CD4-positive, alpha-beta T cell treated with Interferon gamma for 1 hour (primary cell): ENCODE measurements at places on chromosomes 13 and 19.

DNA sequence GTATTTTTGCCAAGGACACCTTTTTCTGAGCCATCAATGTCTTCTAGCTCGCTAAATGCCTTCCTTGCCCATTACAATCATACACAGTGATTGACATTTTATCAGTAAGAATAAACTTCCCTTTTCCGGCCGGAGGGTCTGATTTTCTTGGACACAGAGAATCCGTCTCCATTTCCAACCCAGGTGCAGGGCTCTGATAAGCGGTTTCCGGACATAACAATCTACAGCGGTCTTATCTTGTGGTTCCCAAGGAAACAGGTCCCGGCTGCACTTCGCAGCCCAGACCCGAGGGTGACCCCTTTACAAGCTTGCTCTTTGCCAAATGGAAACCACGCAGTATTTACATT lies 5.1 kb upstream of the ZNF77 start:
- DNase-seq: peak; percentile 2

- DNase-seq: no peak
Measured at GRCh38 chr13:72258340-72258981, 391.5 kb upstream of the DACH1 start.

GRCh38 chr13:99056381-99057014 lies 78.6 kb upstream of the DOCK9 start:
- no peak for DNase-seq

DNA sequence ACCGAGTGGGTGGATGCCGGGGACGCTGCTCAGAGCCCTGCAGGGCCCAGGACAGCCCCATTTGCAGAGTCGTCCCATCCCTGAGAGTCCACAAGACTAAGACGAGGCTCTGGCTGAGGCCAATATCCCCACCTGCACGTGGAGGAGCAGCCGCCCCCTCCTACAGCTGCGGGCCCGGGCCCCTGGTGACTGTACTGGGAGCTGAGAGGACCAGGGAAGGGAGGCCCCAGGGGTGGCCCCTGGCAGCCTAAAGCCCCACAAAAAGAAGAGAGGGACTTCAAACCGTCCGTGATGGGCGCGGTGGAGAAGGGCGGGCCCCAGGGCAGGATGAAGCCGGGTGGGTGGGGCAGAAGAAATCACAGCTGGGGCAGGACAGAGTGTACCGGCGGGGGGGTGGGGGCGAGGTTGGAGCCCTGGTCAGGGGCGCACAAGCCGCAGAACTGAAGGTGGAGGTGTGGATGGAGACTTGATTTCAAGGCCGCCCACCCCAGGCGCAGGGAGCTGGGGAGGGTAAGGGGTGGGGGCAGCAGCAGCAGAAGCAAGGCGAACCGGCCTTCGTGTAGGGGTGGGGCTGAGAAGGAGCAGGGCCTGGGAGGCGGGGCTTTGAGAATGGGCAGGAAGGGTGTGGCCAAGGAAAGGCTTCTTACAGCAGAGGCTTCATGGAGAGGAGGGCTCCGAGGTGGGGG lies 12.9 kb downstream of the CFD start:
- peak; percentile 91 for DNase-seq

DNA sequence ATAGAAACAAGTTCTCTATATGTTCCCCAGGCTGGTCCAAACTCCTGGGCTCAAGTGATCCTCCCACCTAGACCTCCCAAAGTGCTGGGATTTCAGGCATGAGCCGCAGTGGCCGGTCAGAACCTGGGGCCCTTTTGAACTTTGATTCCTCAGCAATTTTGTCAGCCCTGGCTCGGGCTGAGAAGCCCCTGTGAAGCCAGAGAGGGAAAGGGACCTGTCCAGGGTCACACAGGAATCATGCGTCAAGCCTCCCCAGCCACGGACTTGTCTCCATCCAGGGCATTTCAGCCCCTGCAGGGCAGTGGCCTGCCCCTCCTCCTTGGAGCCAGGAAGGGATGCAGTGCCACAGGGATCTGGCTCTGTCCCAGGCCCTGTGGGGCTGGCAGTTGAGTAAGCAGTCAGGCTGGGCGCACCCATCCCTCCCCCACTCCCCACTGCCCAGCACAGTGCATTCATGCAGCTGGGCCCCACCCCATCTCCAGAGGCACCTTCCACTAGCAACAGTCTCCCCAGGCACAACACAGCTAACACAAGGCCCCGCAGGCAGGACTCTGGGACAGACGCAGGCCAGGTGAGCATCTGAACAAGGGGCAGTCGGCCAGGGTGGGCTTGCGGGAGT lies at the start of gene CAPS:
CAPS (plus strand) TSS at position 516 of the 619 bp plus-strand sequence. CDS start 153 bp downstream, outside the sequence.
- DNase-seq: no peak

DNA sequence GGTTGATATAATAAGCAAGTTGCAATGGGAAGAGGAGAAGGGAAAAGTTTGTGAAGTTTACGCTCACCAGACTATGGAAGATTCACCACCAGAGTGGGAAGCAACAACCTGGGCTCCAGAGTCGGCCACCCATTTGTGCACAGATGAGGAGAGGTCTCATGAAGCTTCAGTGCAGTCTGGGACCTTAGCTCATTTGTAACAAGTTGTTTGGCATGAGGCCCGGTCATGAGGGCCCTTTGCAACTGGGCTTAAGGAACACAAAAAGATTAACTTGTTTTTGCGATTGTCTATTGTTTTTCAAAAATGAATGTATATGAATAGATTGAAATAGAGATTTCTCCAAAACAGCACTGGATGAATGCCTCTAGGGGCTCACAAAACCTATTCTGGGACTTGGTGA lies 94.2 kb downstream of the ZNF737 start:
- DNase-seq: no peak

GRCh38 chr13:86882835-86883234 lies 788.3 kb upstream of the SLITRK5 start:
- no peak for DNase-seq

DNA sequence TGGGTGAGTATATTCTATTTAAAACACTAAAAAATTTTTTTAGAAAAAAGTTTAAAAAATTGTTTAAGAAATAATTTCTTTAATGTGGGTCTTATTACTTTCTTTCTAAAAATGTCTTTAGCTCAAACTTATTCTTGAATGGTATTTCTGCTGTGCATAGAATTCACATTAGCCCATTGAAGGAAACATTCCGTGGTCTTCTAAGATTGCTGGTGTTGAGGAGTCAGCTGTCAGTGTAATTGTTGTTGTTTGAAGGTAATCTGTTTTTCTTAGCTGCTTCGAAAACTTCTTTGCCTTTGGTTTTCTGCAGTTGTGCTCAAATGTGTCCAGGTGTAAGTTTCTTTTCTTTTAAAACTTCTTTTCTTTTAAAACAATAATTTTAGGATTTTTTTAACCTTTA lies 85.4 kb upstream of the KLF12 start:
- no peak for DNase-seq

- DNase-seq: peak; percentile 7
Measured at GRCh38 chr13:32001154-32001768, 30.3 kb upstream of the FRY start.

DNA sequence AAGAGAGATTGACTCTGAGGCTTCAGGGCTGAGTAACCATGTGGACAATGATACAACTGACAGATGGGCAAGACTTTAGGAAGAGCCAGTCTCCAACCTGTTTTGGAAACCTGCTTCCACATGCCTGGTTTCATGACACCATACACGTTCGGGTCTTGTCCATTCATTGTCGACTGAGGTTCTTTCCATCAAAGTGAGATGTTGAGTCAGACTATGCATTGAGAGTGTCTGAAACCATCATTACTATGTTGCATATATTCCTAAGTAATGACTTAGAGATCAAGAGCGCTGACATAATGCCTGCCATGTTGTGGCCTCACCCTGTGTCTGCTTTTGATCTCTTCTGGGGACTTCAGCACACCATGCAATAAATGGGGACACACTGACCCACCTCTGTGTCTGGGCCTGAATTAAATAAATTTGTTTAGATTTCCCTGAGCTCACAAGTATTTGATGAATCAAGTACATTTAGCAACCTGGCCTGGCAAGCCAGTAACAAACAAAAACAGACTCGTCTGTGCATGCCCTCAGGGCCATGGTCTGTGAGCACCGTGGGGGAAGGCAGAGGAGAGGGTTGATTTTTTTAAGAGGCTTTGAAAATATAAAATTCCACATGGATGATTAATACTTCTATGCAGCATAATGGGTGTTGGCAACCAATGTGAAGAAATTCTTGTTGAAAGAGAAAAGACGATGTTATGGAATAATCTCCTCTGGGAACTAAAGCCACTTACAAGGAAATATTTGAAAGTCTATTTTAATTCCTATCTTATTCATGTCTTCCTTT lies 49.9 kb upstream of the UBAC2 start:
- no peak for DNase-seq

- DNase-seq: no peak
Measured at GRCh38 chr13:60312851-60313505, 84.0 kb upstream of the TDRD3 start.

DNA sequence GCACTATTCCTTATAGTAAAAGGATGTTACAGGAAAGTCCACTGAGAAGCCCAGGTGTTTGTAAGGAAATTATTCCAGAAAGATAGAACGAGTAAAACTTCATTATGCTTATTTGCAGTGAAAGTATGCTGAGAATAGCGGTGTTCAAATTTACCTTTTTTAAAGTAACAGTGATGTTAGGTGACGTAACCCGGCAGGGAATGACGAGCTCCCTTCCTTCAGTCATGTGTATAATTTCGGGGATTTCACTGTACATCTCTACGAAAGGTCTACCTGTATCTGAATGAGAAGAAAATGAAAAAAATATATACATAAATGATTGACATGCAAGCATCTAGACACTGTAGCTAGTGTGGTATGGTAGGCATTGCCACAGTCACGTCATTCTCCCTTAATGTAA lies 56.9 kb downstream of the FLT1 start:
- DNase-seq: no peak

- DNase-seq: no peak
Measured at GRCh38 chr13:102310691-102311418, 91.0 kb downstream of the FGF14 start.

GRCh38 chr13:45295536-45295935 lies 45.4 kb downstream of the TPT1 start:
- DNase-seq: no peak

GRCh38 chr13:37179645-37180044 lies 74.2 kb upstream of the CSNK1A1L start:
- no peak for DNase-seq

DNA sequence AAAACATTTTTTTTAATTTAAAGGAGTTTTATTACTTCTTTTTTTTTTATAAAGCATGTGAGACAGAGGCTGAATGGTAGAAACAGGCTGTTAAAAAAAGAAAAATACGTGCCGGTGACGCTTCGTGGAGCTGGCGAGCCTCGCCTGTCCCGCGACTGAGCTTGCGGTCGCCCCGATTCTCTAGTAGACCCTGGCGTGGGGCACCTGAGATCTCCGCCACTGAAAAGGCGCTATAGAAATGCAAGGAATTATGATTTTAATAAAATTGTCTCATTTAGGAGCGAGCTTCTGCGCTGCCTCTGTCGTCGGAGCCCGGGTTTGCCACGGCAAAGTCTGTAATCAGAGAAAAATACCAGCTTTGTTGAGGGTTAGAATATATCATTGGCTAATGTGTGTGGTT lies 18.4 kb downstream of the NFIX start:
- DNase-seq: no peak

- no peak for DNase-seq
Measured at GRCh38 chr13:86840250-86841191, 830.6 kb upstream of the SLITRK5 start.

- DNase-seq: no peak
Measured at GRCh38 chr13:54637366-54637765, 1608.8 kb downstream of the OLFM4 start.

- no peak for DNase-seq
Measured at GRCh38 chr13:113969973-113970611, 3.8 kb downstream of the C13orf46 start.

DNA sequence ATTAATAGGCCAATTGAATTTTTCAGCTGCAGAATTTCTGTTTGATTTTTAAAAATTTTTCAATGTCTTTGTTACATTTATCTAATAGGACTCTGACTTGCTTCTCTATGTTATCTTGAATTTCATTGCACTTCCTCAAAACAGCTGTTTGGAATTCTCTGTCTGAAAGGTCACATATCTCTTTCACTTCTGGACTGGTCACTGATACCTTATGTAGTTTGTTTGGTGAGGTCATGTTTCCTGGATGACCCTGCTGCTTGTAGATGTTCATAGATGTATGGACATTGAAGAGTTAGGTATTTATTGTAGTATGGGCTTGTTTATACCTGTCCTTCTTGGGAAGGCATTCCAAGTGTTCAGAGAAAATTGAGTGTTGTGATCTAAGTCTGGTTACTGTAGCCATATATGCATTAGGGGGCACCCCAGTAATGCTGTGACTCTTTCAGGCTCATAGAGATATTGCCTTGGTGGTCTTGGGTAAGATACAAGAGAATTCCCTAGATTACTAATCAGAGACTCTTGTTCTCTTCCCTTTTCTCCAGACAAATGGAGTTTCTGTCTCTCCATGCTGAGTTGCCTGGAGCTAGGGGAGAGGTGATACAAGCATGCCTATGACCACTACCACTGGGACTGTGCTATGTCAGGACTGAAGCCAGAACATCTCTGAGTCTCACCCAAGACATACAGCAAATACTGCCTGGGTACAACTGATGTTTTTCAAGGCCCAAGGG lies 27.8 kb downstream of the RFC3 start:
- no peak for DNase-seq

DNA sequence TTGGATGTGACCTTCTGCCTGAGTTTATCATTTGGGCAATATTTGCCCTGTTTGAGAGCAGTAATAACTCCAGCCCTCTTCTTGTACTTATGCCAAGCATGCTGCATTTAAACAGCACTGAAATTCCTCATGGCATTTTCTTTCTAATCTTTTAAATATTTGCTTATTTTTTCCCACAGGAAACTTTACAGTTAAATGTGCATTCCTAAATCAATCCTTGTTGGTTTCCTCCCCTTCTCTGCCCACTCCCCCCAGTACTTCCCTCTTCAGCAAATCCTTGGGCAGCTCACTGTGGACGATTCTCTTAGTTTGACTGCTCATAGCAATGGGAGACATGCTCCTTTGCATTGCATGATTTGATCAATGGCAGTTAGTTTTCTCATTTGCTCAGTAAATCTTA lies 68.7 kb downstream of the RAP2A start:
- DNase-seq: no peak

DNA sequence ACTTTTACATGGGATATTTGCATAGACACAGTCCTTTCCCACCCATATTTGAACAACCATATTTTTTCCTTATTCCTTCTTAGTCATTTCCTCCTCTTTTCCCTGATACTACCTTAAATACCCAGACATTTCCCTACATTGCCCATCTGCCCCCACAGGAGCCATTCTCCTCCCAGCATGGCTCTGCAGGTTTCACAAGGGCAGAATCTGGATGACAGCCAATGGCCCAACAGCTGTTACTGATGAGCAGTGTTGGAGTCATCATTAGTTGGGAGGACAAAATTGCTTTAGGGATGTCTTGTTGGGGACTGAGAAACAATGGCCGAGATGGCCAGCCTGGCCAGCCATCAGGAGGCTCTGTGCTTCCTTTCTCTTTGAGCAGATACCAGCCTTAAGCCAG lies 209.5 kb downstream of the KLF5 start:
- DNase-seq: no peak

DNA sequence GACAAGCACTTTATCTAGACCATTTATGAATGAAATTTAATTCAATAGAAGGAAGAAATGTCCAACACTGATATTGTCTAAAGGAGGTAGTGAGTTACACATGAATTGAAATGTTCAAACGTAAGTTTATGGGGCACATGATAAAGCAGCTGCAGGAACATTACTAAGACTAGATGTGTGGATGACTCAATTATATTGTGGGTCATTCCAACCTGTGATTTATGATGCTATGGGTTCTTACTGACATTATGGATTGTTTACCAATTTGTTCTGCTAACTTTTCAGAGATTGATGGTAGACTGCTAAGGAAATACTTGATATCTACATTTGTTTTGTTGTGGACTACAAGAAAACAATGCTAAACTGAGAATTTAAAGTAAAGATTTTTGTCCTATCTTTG lies 56.1 kb upstream of the ATXN8OS start:
- no peak for DNase-seq

GRCh38 chr13:67017276-67017675 lies 212.9 kb downstream of the PCDH9 start:
- no peak for DNase-seq
